SK-N-MC (cell line): ENCODE measurements at places on chromosomes 7 and 10.

- DNase-seq = no peak
Measured at GRCh38 chr7:6628045-6628444, 9.1 kb upstream of the ZNF316 start.

DNA sequence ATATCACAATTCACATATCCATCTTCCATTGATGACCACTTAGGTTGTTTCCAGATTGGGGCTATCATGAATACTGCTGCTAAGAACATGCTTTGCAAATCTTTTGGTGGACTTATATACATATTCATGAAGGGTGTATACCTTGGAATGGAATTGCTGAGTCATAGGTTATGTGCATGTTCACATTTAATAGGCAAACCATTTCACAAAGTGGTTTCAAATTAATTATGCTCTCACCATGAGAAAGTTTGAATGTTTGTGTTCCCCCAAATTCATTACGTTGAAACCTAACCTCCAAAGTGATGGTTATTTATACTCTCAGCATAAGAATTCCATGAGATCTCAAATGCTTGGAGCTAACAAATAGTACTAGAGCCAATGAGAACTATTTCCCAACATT lies 86.4 kb downstream of the VPS41 start:
- peak; percentile 26 for DNase-seq

- no peak for DNase-seq
Measured at GRCh38 chr10:52769966-52770365, 2.6 kb downstream of the MBL2 start.

GRCh38 chr7:27515933-27516332 lies 146.8 kb downstream of the HIBADH start:
- DNase-seq = no peak

DNA sequence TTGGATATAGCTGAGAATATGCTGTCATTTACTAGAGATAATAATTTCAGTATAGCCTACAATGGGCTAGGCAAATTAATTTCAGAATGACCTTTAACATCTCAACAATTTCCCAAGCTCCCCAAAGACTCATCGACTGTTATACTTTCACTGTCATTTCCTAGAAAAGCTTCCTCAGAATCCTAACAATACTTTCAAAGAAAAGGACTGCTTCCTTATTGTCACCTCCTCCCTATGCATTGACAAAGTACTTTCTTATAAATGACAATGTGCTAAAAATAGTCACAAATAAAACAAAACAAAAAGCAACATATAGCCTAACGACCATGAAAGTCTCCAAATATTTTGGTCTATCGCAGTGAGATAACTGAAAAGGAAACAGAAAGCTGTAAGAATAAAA lies 272.6 kb downstream of the ELMO1 start:
- DNase-seq = no peak

DNA sequence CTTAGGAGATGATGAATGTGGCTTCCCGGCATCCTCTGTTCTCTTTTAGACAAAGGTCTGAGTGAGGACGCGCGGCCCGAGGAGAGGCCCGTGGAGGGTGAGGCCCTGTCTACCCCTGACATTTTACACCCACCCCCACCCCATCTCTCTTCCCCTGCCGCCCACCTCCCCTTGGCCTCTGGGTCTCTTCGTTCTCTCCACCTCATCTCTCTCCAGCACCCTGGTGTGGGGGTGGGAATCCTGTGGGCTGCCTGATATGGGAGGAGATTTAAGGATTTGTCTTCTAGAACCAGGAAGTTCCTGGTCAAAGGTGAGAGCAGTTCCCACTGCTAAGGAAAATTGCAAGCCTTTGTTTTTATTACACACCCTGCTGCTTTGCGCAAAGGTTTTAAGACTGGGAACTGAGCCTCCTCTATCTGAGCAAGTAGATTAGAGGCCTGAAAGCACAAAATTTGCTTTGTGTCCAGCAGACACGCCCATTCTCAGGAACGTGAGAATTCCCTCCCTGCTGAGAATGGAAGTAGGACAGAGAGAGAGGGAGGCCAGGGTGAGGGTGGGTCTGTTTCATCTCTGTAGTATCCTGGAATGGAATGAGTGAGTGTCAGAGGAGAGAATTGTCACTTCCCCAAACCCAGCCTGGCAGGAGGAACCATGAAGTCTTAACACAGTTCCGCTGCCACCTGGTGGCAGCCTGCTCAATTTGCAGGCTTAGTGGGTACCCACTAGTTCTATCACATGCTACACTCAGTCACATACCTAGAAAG lies 91.2 kb downstream of the GTF2IRD1 start:
- peak; percentile 40 for DNase-seq

GRCh38 chr10:79382491-79382941 lies 35.2 kb downstream of the PPIF start:
- DNase-seq = no peak

- no peak for DNase-seq
Measured at GRCh38 chr10:125233726-125234125, 73.4 kb upstream of the CTBP2 start.

GRCh38 chr7:138873220-138873892 lies 75.4 kb upstream of the ATP6V0A4 start:
- no peak for DNase-seq

GRCh38 chr10:109647627-109648026 lies 275.7 kb downstream of the XPNPEP1 start:
- no peak for DNase-seq

DNA sequence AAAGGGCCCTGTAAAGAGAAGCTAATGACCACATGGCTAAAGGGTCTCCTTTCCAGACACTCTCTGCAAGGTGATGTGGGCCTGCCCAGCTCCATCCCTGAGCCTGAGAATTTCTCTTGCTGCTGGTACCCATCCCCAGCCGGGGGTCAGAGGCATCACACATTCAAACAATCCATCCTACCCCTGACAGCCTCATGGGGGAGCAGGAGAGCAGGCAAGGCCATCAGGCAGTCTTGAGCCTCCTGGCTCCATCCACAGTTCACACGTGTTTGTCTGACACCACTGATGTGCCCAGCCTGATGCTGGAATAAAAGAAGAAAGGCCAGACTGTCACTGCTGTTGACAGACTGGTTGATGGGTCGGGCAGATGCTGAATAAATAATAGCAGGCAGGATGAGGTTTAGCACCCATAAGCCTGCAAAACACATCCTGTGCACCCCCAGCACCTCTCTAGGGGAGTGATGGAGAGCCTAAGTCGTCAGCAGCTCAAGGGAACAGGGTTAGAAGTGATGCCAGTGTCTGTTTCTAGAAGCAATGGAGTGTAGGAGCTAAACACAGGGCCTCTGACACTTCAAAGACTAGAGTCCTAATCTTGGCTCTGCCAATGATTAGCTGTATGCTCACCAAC lies 43.5 kb downstream of the TLL2 start:
- DNase-seq = no peak

- DNase-seq = no peak
Measured at GRCh38 chr7:156464339-156464738, 176.2 kb upstream of the RNF32 start.

GRCh38 chr10:132723330-132723970 lies 62.5 kb downstream of the NKX6-2 start:
- no peak for DNase-seq

DNA sequence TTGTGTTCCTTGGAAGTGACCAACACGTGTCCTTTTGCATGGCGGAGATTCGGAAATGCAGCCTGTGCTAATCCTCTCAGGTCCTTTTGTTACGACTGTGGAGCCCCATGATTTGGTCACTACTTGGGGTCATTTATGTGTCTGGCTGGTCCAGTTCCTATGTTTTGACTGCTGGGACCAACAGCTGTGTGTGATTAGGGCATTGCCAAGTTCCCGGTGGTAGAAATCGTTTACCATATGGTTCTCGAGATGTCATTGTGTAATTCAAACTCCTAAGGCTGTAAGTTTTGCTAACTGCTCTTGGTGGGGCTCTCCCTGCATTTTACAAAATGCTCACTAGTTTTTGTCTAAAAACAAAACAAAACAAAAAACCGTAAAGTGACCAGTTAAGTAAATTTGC lies 62.0 kb downstream of the CCNY start:
- DNase-seq = no peak

- DNase-seq = no peak
Measured at GRCh38 chr7:80999771-81000170, 80.9 kb upstream of the SEMA3C start.

GRCh38 chr7:4166340-4166739 lies 515.8 kb upstream of the FOXK1 start:
- DNase-seq = no peak

GRCh38 chr7:134907639-134908038 lies 78.7 kb upstream of the AGBL3 start:
- DNase-seq = no peak

GRCh38 chr10:96416643-96417042 lies 57.8 kb upstream of the OPALIN start:
- DNase-seq = no peak

GRCh38 chr7:26704786-26705185 lies 159.6 kb downstream of the SKAP2 start:
- no peak for DNase-seq

- DNase-seq = no peak
Measured at GRCh38 chr7:425794-426188, 93.9 kb downstream of the PDGFA start.

GRCh38 chr10:49534670-49535381 lies 4.1 kb downstream of the ERCC6 start:
- no peak for DNase-seq

DNA sequence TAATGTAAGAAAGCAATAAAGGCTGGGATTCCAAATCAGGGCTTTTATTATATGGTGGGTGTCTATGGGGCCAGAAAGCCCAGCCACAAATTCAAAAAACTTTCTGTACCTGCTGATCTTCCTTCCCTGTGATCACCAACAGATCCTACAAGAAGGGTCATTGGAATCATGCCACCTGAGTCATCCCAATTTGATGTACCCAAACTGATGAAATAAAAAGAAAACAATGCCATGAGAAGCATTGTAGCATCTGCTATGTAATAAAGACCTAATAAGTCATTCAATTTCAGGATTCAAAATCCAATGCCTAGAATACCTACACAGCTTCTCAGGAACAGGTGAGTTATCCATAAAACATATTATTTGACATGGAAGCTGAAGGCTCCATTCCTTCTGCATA lies 228.8 kb downstream of the DKK1 start:
- DNase-seq = no peak

- DNase-seq = no peak
Measured at GRCh38 chr10:16865766-16866165, 48.5 kb upstream of the RSU1 start.

DNA sequence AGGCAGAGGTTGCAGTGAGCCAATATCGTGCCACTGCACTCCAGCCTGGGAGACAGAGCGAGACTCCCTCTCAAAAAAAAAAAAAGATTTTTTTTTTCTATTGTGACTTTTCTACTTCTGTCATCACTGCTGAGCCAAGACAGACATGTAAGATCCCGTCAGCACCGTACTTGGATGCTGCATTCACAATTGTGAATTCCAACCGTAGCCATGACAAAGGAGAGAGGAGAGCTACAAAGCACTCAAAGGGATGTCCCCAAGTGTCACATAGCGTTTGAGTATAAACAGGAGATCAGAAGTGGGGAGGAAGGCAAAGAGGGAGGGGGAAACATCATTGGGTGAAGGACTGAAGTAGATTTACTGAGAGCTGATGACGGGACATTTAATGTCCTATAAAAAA lies 144.2 kb downstream of the PRPF18 start:
- DNase-seq = no peak

- no peak for DNase-seq
Measured at GRCh38 chr7:99033765-99034164, 110.1 kb downstream of the SMURF1 start.

DNA sequence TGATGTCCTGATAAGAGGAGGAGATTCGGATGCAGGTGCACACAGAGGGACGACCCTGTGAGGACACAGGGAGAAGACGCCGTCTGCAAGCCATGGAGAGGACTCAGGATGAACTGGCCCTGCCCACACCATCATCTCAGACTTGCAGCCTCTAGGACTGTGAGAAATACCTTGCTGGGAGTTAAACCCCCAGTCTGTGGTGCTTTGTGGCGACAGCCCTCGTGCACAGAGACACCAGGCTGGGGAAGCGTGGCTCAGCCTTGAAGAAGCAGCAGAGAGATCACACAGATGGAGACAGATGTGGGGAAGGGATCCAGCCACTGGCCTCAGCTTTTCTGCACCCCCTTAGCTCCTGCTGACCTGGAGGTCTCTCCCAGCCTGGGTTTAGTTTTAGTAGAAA lies 26.3 kb upstream of the PITRM1 start:
- no peak for DNase-seq

DNA sequence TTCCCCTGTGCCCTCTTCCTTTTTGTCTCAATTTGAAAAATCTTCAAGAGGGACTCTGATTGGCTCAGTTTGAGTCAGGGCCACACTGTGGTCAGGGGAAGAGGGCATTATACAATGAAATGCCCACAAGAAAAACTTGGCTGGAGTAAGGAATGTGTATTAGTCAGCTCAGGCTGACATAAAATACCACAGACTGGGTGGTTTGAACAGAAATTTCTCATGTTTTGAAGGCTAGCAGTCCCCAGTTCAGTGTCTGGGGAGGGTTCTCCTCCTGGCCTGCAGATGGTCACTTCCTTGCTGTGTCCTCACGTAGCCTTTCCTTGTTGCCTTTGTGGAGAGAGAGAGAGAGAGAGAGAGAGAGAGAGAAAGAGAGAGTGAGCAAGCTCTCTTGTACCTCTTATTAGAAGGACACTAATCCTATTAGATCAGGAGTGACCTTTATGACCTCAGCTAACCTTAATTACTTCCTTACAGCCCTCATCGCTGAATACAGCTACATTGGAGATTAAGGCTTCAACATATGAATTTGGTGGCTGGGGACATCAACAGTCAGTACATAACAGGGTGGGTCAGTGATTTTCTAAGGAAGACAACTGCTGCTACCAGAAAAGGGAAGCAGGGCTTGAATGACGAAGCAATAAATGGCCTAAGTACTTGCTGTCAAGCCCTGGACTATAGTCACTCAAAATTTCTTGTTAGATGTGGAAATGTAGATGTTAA lies 25.8 kb upstream of the FAM13C start:
- no peak for DNase-seq

- DNase-seq = no peak
Measured at GRCh38 chr7:16271990-16272665, 149.2 kb downstream of the CRPPA start.

- DNase-seq = no peak
Measured at GRCh38 chr7:132464740-132465139, 111.5 kb downstream of the PLXNA4 start.

DNA sequence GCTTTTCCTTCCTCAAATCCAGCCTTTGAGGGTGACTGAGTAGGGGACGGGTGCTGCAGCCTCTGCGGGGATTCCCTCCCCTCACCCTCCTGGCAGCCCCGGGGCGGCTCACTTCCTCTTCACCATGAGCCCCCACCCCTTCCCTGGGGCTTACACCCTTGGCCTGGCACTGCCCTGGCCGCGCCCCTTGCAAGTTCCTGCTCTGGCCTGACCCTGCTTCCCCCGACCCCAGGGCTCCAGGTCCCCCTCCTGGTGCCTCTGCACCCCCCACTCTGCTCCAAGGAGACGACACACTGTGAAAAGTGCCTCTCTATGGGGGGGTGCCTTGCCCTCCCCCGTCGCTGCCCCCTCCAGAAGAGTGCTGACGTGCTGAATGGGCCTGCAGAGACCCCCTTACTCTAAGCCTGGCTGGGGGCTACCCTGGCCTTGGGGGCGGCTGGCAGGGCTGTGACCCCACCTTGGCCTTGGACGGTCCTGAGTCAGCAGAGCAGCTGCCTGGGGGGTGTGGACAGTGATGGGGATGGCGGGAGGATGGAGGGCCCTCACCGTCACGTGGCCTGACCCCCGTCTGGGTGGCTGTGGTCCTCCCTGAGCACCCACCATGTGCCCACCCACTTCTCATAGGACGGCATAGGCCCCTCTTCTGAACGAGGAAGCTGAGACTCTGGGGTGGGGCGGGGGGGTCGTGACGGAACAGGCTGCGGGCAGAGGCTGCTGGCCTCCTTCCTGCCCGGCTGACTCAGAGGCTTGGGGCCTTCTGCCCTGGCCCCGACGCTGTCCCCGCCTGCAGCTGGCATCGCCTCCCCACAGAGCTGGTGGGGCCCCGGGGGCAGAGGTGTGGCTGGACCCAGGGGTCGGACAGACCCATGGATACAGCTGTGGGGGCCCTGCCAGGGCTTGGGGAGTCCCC lies 9.8 kb downstream of the LFNG start:
- DNase-seq = no peak
